Activated CD4-positive, alpha-beta T cell treated with anti-CD3 and anti-CD28 coated beads for 1 hour (primary cell): ENCODE measurements at places on chromosomes 12 and 14.

DNA sequence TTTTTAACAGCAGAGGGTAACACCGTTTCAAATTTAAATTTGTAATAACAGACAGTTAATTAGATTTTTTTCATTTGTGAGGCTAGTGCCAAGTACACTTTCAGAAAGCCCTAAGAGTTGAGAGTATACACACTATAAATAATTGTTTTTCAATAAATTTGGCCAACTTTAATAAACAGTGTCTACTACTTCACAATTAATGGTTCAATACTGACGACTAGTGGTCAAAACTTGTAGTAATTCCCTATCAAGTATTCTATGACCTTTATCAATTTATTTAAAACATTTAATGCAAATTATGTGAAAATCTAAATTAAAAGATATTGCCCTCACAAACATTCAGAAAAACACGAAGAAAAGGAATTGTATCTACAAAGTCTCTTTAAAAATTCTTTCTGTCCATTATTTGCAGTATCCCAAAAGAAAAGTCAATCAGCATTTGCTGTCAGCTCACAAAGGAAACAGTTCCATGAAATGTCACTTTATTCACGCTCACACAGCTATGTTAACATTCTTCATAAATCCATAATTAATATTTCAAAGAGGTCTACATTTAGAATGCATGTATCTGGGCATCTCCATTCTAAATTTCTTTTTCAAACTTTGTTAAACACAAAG is 91.2 kb downstream of the CEP128 start:
- DNase-seq, result no peak

- DNase-seq, result no peak
Observed at GRCh38 chr14:37615582-37616289, 20.3 kb downstream of the TTC6 start.

DNA sequence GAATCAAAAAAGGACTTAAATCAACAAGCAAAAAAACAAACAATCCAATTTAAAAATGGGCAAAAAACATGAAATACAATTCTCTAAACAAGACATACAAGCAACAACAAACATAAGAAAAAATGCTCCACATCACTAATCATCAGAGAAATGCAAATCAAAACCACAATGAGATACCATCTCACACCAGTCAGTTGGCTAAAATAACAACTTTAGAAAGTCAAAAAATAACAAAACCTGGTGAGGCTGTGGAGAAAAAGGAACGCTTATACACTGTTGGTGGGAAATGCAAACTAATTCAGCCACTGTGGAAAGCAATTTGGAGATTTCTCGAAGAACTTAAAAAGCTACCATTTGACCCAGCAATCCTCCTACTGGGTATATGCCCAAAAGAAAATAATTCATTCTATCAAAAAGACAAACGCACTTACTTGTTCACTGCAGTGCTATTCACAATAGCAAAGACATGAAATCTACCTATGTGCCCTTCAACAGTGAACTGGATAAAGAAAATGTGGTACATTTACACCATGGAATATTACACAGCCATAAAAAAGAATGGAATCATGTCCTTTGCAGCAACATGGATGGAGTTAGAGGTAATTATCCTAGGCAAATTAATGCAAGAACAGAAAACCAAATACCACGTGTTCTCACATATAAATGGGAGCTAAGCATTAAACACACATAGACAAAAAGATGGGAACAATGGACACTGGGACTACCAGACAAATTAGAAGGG is 26.9 kb downstream of the PRKD1 start:
- DNase-seq, result no peak

DNA sequence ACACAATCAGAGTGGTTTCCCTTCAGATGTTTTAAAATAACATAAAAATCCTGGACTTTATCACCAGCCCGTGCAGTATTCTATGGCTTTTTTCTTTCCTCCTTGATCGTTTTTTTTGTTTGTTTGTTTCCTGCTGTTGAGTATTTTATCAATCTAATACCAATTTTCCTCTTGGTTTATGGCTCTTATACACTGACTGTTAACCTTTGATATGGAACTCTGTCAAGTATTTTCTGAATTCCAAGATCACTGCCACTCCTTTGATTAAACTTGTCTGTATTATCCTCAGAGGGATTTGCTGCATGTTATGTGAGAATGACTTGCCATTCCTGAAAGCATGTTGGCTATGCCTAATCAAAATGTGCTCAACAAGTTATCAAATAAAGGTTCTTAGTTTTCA is 88.4 kb downstream of the PELI2 start:
- DNase-seq, result no peak

DNA sequence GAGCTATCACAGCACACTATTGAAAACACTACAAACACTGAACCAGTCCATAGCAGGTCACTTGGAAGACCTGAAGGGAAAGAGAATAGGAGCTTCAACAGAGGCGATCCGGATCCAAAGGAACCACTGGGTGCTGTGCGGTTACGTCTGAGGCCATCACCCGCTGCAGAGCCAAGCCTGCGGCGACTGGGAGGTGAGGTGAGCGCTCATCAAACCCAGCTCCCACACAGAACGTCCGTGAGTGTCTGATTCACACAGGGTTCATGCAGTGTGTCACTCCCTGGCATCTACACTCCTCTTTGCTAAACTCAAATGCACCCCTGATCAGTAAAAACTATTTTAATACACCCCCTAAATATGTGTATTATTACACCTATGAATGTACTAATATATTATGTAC is 64.1 kb downstream of the TMEM132D start:
- no peak for DNase-seq

- no peak for DNase-seq
Observed at GRCh38 chr14:96582995-96583394, 80.8 kb downstream of the PAPOLA start.

DNA sequence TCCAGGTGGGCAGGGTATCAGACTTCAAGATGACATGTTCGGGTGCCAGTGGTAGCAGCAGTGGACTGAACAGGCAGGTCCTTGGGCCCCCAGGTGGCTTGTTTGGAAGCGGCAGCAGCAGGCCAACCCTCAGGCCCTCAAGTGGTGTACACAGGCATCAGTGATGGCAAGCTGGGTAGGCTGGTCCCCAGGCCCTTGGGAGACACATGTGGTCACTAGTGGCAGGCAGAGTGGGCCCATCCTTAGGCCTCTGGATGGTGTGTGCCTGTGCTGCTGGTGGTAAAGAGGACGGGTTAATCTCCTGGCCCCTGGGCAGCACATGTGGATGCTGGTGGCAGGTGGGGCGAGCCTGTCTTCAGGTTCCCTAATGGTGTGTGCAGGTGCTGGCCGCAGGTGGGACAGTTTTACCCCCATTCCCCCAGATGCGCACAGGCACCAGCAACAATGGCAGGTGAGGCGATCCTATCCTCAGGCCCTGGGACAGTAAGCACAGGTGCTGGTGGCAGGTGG is 8.0 kb downstream of the OAS2 start:
- DNase-seq, result no peak
